Prostate gland (tissue), 2 donors: ENCODE measurements at places on chromosomes 11 and 22. TPM values are rescaled to one million over a fixed set of nuclear protein-coding genes. Genes with fewer than 3 reads are reported as not detected.

Gene ACP2
- 104 TPM for total RNA-seq

Gene SLC22A9
- not detected for total RNA-seq

Gene PHOX2A
- total RNA-seq, result 0.40 TPM

Gene DRD2
- 2.4 TPM for total RNA-seq

Gene CLTCL1
- total RNA-seq, result 12.1 TPM

Gene SMC1B
- total RNA-seq, result not detected

DNA sequence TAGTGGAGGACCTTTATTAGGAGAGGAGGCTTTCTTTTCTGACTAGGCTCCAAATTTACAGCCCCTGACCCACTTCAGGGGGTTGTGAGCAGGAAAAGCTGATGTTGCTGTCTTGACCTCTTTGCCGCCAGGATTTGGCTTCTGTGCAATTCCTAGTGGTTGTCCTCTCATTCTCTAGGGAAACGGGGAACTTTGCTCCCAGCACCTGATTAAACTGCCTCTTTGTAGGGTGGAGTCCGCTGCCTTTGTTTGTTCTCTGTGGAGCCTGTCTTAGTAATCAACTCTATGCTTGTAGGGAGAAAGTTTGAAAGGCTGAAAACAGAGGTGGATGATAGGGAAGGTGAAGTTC lies 16.3 kb downstream of the CTNND1 start:
- no peaks in the 10 kb centered on the region for H3K36me3 ChIP-seq
- peak; percentile 44 for DNase-seq
- no peaks in the 10 kb centered on the region for H3K27me3 ChIP-seq

GRCh38 chr22:26828311-26828710 lies 170.9 kb downstream of the MIAT start:
- H3K36me3 ChIP-seq, result no peaks in the 10 kb centered on the region
- no peaks in the 10 kb centered on the region for H3K4me1 ChIP-seq
- no peak overlapping the region for H3K4me3 ChIP-seq
- DNase-seq, result no peak

DNA sequence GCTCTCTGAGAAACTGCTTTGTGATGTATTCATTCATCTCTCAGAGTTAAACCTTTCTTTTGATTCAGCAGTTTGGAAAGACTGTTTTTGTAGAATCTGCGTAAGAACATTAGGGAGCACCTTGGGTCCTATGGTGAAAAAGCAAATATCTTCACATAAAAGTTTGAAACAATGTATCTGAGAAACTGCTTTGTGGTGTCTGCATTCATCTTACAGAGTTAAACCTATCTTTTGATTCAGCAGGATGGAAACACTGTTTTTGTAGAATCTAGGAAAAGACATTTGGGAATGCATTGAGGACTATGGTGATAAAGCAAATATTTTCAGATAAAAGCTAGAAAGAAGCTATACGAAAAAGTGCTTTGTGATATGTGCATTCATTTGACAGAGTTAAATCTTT lies 361.3 kb downstream of the OR4C45 start:
- H3K4me3 ChIP-seq, result no peak overlapping the region
- no peak for DNase-seq
- no peak overlapping the region for H3K27ac ChIP-seq

GRCh38 chr11:2691991-2692875 lies 7.6 kb downstream of the KCNQ1OT1 start:
- H3K36me3 ChIP-seq, result no peaks in the 10 kb centered on the region
- H3K4me1 ChIP-seq, result no peaks in the 10 kb centered on the region
- H3K27me3 ChIP-seq, result no peaks in the 10 kb centered on the region

DNA sequence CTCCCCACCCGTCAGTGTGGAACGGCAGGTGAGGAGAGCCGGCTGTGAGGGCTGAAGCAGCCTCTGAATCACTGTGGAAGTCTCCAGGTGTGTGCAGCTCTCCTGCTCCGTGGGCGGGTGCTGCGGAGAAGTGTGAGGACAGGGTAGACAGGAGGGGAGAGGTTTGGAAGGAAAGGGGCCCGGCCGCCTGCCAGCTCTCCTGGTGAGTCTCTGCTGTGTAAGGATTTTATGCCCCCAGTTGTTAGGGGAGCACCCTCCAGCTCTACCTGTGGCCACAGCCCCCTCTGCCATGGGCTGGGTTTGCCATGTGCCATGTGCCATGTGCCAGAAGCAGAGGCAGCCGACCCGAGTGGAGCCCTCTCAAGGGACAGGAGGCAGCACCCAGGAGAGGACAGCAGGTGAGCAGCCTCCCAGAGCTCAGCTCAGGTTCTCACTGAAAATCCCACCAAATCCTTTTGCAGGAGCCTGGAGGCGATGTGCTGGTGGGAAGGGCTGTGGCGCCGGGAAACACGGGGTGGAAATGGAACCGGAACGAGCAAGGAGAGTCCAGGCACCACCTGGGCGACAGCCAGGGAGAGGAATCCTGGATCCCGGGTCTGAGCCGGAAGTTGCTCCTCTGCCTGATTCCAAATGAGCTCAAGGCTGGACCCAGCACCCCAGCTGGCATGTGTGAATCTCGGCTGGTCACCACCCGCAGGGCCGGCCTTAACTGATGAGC lies 804.4 kb downstream of the BRD1 start:
- no peak overlapping the region for H3K4me3 ChIP-seq
- H3K4me1 ChIP-seq, result no peaks in the 10 kb centered on the region
- H3K27ac ChIP-seq, result no peak overlapping the region
- DNase-seq, result no peak

DNA sequence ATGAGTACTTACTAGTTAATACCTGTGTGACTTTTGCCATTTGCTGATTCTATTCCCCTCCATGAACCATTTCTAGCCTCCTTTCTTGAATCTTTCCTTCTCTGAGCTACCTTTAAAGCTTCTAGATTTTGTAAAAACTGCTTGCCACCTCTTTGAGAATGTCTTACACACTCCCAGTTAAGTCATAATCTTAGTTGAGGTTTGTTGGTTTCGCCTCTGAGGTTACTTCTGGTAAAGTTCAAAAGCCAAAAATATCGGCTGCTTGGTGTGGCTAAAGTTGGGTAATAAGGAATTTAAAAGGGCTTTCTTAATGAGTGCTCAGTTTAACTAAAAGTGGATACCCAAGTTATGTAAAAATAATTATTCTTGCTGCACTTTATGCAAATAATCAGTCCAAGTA lies 10.4 kb upstream of the GLYAT start:
- no peaks in the 10 kb centered on the region for H3K4me1 ChIP-seq
- H3K4me3 ChIP-seq, result no peak overlapping the region
- DNase-seq, result no peak

- H3K27ac ChIP-seq, result peak overlapping the region; percentile 76
- peaks cover 6% of the 10 kb centered on the region for H3K4me1 ChIP-seq
- DNase-seq, result peak; percentile 66
- no peaks in the 10 kb centered on the region for H3K36me3 ChIP-seq
These were observed 483 bp upstream of the ABTB2 start for GRCh38 chr11:34358258-34358727.

DNA sequence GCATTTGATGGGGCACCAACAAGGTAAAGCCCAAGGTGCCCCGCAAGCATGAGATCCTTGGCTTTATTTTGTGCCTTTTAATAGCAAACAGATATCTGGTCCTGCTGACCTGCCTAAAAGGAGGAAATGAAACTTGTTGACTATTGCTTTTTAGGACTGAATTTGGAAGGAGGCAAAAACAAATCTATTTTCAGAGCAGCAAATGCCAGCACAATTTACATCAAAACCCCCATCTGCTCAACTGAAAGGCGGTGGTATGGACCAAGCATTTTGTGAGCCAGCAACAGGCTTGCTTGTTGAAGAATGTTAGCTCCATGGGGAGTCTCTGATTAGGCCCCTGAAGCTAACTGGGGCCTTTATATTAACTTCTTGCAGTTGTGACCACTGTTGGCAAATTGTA lies 192.6 kb upstream of the E2F8 start:
- H3K4me1 ChIP-seq, result no peaks in the 10 kb centered on the region

- DNase-seq, result no peak
- no peak overlapping the region for H3K27ac ChIP-seq
- no peaks in the 10 kb centered on the region for H3K27me3 ChIP-seq
- H3K36me3 ChIP-seq, result no peaks in the 10 kb centered on the region
- no peak overlapping the region for H3K4me3 ChIP-seq
- H3K4me1 ChIP-seq, result no peaks in the 10 kb centered on the region
These were observed 162.9 kb downstream of the DLG2 start for GRCh38 chr11:85464283-85464682.

DNA sequence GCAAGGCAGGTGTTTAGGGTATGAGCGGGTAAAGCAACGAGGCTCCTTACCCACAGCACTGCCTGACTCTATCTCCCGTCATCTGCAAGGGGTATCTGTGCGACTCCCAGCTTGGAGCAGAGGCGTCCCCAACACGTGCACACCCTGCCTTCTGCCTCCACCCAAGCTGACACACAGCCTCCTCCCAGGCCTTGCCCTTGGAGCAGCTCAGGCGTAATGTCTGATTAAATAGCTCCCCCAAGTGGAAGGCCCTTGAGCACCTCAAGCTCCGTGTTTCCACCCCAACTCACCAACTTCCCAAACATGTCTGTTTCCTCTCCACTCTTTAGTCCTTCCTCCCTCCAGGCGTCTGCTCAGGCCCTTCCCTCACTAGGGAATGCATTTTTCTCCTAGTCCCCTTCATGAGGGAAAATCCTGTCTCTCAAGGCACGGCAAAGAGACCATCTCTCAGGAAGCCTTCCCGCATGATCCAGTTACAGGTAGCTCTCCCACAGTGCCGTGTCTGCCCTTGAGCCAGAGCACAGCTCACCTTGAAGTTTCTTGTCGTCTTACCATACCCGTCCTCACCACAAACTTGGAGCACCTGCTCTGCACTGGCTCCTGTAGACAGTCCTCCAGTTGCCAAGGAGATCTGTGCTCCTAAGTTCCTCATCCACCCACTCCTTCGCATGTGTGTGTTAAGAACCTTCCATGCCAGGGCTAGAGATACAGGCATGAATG lies 15.8 kb downstream of the CYB5R2 start:
- H3K4me1 ChIP-seq, result no peaks in the 10 kb centered on the region
- H3K36me3 ChIP-seq, result peaks cover 2% of the 10 kb centered on the region
- DNase-seq, result peak; percentile 56
- H3K4me3 ChIP-seq, result no peak overlapping the region

DNA sequence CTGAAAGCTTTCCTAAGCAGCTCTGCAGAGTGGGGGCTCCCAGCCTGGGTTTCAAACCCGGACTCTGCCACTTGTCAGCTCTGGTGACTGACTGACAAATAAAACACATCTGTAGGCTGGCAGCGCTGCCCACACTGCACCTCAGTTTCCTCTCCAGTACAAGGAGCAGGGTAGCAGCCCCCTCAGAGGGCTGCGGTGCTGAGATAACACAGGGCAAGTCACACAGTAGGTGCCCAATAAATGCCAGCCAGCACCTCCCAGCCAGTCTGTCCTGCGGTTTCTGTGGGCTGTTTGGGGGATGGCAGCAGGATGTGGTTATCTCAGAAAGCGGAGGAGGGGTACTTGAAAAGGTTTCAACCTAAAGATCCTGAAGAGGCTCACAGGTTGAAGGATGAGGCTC lies 1.5 kb downstream of the SYT12 start:
- no peaks in the 10 kb centered on the region for H3K27me3 ChIP-seq
- H3K27ac ChIP-seq, result no peak overlapping the region
- no peaks in the 10 kb centered on the region for H3K36me3 ChIP-seq
- no peaks in the 10 kb centered on the region for H3K4me1 ChIP-seq
- H3K4me3 ChIP-seq, result no peak overlapping the region

DNA sequence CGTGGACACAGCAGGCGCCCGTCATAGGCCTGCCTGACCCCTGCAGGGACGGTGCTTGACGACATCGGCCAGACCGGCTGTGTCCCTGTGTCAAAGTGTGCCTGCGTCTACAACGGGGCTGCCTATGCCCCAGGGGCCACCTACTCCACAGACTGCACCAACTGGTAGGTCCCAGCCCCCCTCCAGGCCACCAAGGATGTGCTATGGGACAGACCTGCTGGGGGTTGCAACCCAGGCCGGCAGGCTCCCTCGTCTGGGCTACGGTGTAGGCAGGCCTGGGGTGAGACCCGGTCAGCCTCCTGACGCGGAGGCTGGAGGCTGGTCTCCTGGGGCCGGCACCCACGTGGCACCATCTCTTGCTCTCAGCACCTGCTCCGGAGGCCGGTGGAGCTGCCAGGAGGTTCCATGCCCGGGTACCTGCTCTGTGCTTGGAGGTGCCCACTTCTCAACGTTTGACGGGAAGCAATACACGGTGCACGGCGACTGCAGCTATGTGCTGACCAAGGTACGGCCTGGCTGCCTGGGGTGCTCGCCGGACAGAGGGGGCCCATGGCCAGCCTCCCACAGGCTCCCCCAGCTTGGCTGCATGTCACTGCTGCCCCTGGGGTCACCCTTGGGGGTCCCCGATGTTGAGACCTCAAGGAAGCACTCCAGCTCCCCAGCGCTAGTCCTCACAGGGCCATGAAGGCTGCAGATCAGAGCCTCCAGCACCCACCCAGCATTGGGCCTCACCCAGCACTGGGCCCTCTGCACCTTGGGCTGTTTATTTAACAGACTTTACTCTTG lies 7.7 kb downstream of the MUC5AC start:
- H3K27ac ChIP-seq, result no peak overlapping the region
- no peaks in the 10 kb centered on the region for H3K36me3 ChIP-seq
- no peak overlapping the region for H3K4me3 ChIP-seq
- H3K27me3 ChIP-seq, result no peaks in the 10 kb centered on the region
- no peak for DNase-seq

DNA sequence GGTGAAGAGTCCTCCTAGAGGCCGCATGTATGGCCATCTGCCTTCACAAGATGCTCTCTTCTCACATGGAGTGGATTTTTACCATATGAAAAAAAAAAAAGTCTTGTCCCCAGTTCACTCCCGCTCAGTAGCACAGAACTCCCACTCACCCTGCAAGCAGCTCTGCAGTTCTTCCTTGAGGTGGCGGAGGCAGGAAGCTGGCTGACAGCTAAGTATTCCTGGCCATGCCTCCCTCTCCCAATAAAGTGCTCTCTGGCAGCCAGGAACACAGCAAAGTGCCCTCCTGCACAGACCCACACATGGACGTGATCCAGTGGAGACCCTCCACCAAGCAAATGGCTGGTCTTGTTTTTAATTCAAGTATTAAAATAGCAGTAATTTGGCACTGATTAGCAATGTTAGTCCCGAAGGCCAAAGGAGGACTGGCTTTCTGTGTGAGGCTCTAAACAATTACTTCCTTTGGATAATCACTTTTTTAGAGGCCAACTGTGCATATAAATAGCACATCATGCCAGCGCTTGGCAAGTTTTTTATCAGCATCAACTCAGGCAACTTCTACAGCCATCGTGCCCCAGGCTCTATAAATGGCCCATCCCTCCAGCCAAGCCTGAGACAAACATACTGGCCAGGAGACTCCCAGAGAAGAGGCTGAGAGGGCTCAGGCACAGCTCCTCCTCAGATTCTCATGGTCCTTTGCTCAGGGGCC lies 413.6 kb downstream of the OPCML start:
- DNase-seq, result no peak
- no peaks in the 10 kb centered on the region for H3K4me1 ChIP-seq
- no peak overlapping the region for H3K4me3 ChIP-seq
- no peak overlapping the region for H3K27ac ChIP-seq
- no peaks in the 10 kb centered on the region for H3K36me3 ChIP-seq

DNA sequence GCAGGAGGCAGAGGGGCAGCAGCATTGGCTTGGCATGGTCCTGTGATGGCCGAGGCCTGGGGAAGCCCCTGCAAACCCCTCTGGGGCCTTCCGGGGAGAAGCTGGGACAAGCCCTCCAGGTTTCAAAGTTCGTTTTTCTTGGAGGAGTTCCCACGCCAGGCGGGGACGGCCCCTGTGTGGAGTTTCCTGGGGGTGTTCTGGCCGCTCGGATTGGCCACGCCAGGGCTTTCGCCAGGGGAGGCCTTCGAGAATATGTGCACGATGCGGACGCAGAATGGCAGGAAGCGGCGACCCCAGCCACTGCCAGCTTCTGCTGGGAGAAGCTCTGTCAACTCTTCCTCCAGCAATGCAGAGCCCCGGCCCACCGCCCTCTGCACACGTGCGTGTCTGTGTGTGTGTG lies 102.3 kb upstream of the ASPHD2 start:
- no peaks in the 10 kb centered on the region for H3K4me1 ChIP-seq
- H3K4me3 ChIP-seq, result no peak overlapping the region
- DNase-seq, result no peak
